ENCODE measurements at places on chromosomes 16 and 17.

- peak; percentile 80 for DNase-seq
These were observed 199.8 kb upstream of the CHMP6 start for GRCh38 chr17:80791758-80792284.

GRCh38 chr17:63369233-63369632, 76.9 kb downstream of the CYB561 start:
- DNase-seq: no peak

GRCh38 chr17:40058865-40059264, 3.9 kb upstream of the THRA start:
- no peak for DNase-seq

DNA sequence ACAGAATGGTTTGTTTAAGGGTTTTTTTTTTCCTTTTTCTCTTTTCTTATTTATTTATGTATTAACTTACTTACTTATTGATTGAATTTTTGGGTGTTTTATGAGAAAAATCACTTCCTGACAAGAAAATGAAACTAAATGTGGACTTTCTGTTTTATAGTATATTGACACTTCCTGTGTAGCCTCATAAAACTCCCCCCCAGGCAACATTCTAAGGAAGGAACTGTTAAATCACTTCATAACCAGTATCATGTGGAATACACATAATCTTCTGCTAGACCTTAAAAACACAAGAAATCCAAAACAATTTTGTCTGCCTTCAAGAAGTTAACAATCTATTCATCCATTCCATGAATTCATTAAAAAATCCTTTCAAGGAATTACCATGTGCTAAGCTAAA, 164.1 kb upstream of the TOM1L1 start:
- DNase-seq: no peak

DNA sequence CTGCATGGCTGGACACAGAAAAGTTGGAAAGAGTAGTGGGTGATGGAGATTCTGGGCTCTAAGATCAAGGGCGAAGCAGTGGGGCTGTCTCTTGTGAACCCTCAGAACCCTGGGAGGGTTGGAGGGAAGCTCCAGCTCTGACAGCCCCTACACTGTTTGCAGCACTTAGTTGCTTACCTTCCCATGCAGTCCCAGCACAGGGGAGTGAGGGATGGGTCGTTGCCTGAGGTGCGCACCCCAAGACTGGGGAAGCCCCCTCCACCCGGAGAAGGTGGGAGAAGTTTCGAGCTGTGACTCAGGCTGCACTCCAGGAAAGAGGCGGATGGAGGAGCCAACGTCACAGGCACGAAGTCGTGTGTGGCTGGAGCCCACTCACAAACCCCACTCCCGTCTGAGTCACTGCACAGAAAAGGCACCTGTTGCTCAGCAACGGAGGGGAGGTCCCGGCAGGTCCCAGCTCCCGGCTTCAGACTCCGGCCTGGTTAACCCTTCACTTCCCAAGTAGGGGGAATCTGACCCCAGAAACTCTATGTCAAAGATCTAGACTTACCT, 60.1 kb downstream of the AIPL1 start:
- peak; percentile 53 for DNase-seq

- DNase-seq: no peak
These were observed 23.5 kb upstream of the SIAH1 start for GRCh38 chr16:48408688-48409087.

GRCh38 chr16:14036889-14037288, 34.2 kb upstream of the MRTFB start:
- no peak for DNase-seq

All from activated CD8-positive, alpha-beta memory T cell treated with anti-CD3 and anti-CD28 coated beads, Interleukin-2, amount 10 ng/mL, durations not matched to agents 7 days and 5 days (primary cell).